ENCODE measurements at places on chromosomes 1 and 21.
A peak's percentile ranks its signal among the peaks of the same experiment; 100 is the strongest.

GRCh38 chr1:245858722-245859492 is 648.2 kb downstream of the SMYD3 start:
- no peak for DNase-seq
- H3K27ac ChIP-seq, result no peak overlapping the region
- H3K4me1 ChIP-seq, result no peaks in the 10 kb centered on the region
- H3K4me3 ChIP-seq, result no peak overlapping the region
- H3K27me3 ChIP-seq, result no peaks in the 10 kb centered on the region

- peaks cover 17% of the 10 kb centered on the region for H3K27me3 ChIP-seq
- no peak for DNase-seq
- H3K27ac ChIP-seq, result no peak overlapping the region
- H3K4me1 ChIP-seq, result no peaks in the 10 kb centered on the region
- H3K4me3 ChIP-seq, result no peak overlapping the region
Measured at GRCh38 chr1:53348486-53349368, 20.9 kb upstream of the LRP8 start.

GRCh38 chr1:204980840-204981405 is 62.1 kb upstream of the CNTN2 start:
- H3K27me3 ChIP-seq, result peaks cover 95% of the 10 kb centered on the region
- no peak overlapping the region for H3K27ac ChIP-seq
- DNase-seq, result no peak
- no peak overlapping the region for H3K4me3 ChIP-seq
- H3K4me1 ChIP-seq, result no peaks in the 10 kb centered on the region

- DNase-seq, result no peak
- no peak overlapping the region for H3K4me3 ChIP-seq
- H3K36me3 ChIP-seq, result peaks cover 23% of the 10 kb centered on the region
- peak overlapping the region; percentile 39 for H3K27ac ChIP-seq
- peaks cover 10% of the 10 kb centered on the region for H3K4me1 ChIP-seq
Measured at GRCh38 chr1:46429436-46429835, 35.3 kb downstream of the FAAH start.

DNA sequence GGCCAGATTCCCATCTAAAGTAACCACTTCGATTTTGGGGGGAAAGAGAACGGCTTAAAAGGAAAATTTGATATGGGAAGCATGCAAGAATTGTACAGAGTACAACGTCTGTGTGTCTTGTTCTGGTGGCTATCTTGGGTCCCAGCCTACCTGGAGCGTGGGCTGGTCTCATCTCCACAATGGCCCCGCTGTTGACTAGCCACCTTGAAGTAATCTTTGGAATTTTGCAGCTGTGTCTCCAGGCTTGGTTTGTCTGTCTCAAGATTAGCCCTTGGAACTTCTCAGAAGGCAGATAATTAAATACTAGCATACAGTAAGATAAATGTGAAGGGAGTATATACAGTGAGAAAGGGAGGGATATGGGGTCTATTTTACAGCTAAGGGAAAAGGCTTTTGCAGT is 1.3 kb upstream of the CC2D1B start:
- H3K4me3 ChIP-seq, result no peak overlapping the region
- H3K27me3 ChIP-seq, result no peaks in the 10 kb centered on the region
- no peak overlapping the region for H3K27ac ChIP-seq
- H3K36me3 ChIP-seq, result peaks cover 35% of the 10 kb centered on the region
- H3K4me1 ChIP-seq, result peaks cover 26% of the 10 kb centered on the region
- no peak for DNase-seq

GRCh38 chr21:15000081-15000480 is 64.7 kb downstream of the NRIP1 start:
- DNase-seq, result no peak
- no peaks in the 10 kb centered on the region for H3K27me3 ChIP-seq
- H3K4me1 ChIP-seq, result peaks cover 18% of the 10 kb centered on the region

- H3K27me3 ChIP-seq, result no peaks in the 10 kb centered on the region
- DNase-seq, result no peak
- no peaks in the 10 kb centered on the region for H3K36me3 ChIP-seq
- no peak overlapping the region for H3K4me3 ChIP-seq
Measured at GRCh38 chr1:172766462-172766861, 107.6 kb downstream of the FASLG start.

- no peak within 1 kb of the TSS for H3K27ac ChIP-seq
- H3K27me3 ChIP-seq, result peaks cover 31% of the 10 kb centered on the region
- DNase-seq, result no peak
Measured at GRCh38 chr1:242524571-242525359, at the start of gene PLD5. PLD5 (minus strand) TSS chr1:242524697.
